ENCODE measurements at places on chromosomes 6 and 20.

- DNase-seq: no peak
Observed at GRCh38 chr6:4971851-4972250, 32.0 kb downstream of the RPP40 start.

DNA sequence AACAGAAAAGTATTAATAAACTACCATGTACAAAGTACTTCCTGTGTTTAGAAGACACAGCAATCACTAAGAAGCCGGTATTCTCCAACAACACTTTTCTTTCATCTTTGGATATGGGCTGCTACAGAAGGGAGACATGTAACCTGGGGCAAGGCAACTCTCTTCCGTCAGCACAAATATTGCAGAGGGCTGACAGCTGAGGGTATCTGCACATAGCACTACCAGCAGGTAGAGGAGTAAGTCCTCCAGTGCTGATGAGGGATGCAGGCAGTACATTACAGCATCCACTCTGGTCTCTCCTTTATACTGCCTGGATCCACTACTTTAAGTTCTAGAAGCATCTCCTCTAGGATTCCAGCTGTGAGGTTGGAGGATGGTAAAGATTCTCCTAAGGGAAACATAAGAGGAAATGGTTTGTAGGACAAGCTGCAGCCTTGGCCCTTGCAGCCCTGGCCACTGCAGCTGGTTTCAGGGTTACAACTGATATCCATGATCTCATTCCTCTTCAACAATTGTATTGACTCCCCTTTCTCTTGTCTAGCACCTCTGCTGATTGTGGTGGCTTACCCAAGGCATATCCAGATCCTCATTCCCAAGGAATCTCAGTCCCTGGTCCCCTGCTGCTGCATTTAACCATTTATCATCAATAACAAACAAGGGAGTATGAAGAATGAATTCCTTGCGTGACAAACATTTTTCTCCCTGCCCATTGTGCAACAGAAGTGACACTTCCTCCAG lies 110.7 kb upstream of the ADGRF1 start:
- no peak for DNase-seq

GRCh38 chr6:44923444-44923843 lies 404.7 kb upstream of the RUNX2 start:
- peak; percentile 38 for DNase-seq

DNA sequence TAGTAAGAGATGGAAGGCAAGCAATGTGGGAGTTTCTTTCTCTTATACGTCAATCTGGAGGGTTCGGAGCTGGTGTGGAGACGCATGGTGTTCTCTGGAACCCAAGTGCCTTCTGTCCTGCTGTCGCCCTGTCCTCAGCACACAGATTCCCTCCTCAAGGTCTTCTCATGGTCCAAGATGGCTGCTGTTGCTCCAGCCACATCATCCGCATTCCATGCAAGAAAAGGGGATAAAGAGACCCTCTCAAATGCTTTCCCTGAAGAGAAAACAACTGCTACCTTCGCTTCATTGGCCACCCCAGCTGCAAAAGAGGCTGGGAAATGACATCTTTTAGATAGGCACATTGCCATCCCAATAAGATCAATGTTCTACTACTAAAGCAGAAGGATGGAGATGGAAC lies 151.2 kb downstream of the ANKRD60 start:
- DNase-seq: no peak

GRCh38 chr20:40991181-40991889 lies 37.3 kb upstream of the TOP1 start:
- peak; percentile 43 for DNase-seq

- peak; percentile 8 for DNase-seq
Observed at GRCh38 chr6:12009876-12010634, 2.1 kb upstream of the HIVEP1 start.
